ENCODE measurements at places on chromosomes 16 and 17. TPM values are rescaled to one million over a fixed set of nuclear protein-coding genes. Genes with fewer than 3 reads are reported as not detected.

The SMIM36 gene
- not detected for total RNA-seq

The RTN4RL1 gene
- total RNA-seq = 0.54 TPM

The NPTX1 gene
- 0.81 TPM for total RNA-seq

The KRT32 gene
- total RNA-seq = not detected

The MPO gene
- not detected for total RNA-seq

The MFAP4 gene
- total RNA-seq = 47.1 TPM

The CAVIN1 gene
- total RNA-seq = 781 TPM

The SCGB1C2 gene
- not detected for total RNA-seq

The CLEC19A gene
- not detected for total RNA-seq

The SEPHS2 gene
- 24.5 TPM for total RNA-seq

The CD300E gene
- not detected for total RNA-seq

The CD300A gene
- total RNA-seq = not detected

The DOC2A gene
- total RNA-seq = not detected

The UTS2R gene
- not detected for total RNA-seq

The SMIM5 gene
- not detected for total RNA-seq

The KRTAP4-5 gene
- not detected for total RNA-seq

The MARF1 gene
- 10.5 TPM for total RNA-seq

The ANKRD40 gene
- 23.8 TPM for total RNA-seq

The DHX58 gene
- total RNA-seq = 10.4 TPM

The ARMC5 gene
- 13.2 TPM for total RNA-seq

The HS3ST3B1 gene
- total RNA-seq = 4.0 TPM

The OTOP3 gene
- not detected for total RNA-seq

The KCTD19 gene
- total RNA-seq = not detected

The KRTAP9-9 gene
- total RNA-seq = not detected
